Activated CD4-positive, alpha-beta memory T cell treated with anti-CD3 and anti-CD28 coated beads for 36 hours (primary cell): ENCODE measurements at places on chromosomes 13 and 19.

GRCh38 chr13:107005577-107005976 is 437.6 kb upstream of the ARGLU1 start:
- no peak for DNase-seq

DNA sequence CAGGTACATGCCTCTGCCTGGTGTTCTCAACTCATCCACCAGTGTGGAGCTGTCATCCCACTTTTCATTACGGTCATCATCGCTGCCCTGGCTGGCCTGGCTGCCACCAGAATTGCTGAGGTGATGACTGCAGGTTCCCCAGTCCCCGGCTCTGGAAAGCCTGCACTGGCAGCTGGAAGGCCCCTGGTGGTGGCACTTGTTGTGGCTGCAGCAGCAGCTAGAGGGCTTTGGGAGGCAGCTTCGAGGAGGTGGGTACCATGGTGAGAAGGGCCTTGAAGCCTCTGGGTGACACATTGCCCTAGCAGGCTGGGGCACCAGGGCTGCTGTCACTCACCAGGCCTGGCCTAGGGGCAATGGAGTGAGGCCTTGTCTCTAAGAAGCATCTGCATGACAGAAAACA is 25.3 kb upstream of the ZNF14 start:
- DNase-seq: no peak

DNA sequence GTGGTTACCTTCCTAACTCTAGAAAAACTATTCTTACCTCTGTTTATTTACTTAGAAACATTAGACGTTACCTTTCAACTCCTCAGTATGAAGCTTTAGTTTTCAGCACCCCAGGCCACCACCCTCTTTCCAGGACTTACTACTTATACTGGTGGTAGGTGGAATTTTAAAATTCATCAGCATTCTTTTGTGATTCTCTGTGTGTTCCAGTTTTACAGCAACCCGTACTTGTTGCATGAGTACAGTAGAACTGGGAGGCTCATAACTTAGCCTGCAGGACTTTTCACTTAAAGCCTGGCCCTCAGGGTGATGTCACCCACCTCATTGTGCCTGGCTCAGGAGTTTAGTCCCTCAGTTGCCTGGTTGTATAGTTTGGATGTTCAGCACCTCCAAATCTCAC is 49.4 kb upstream of the ALOX5AP start:
- DNase-seq: no peak

- DNase-seq: no peak
These were observed 464.1 kb downstream of the KLF5 start for GRCh38 chr13:73522937-73523336.

- DNase-seq: no peak
These were observed 210.6 kb upstream of the NBEA start for GRCh38 chr13:34731486-34731885.

- no peak for DNase-seq
These were observed 136.0 kb upstream of the MIR17HG start for GRCh38 chr13:91211510-91211909.

- no peak for DNase-seq
These were observed 27.0 kb upstream of the CEACAM1 start for GRCh38 chr19:42555317-42555716.

- DNase-seq: peak; percentile 68
These were observed 979 bp downstream of the AKAP8 start for GRCh38 chr19:15378534-15379082.

DNA sequence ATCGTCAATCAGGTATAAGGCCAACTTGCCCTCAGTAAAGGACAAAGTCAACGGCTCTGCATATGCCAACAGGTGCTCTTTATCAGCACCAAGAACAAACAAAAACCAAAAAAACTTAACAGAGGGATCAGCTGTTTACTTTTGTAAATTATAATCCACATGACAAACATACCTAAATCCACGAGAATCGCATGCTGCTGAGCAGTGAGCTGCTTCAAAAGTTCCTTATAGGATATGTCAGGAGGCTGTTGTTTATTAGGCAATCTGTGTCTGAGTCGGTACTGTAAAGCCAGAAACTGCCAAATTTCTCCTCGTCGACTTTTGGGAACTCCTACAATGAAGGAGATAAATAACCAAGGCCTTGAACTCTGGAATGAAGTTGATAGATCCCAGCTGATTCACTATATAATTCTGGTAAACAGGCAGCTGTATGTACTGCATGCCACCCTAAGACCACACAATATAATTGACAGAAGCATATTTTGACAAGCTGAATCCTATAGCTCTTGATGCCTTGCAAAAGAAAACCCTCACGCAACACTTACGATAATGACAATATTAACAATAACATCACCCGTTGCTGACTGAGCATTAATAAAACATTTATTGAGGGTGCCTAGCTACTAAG is 179.8 kb downstream of the TBC1D4 start:
- no peak for DNase-seq

- DNase-seq: no peak
These were observed 48.4 kb downstream of the SERP2 start for GRCh38 chr13:44421853-44422525.

GRCh38 chr13:79673993-79674377 is 193.0 kb downstream of the NDFIP2 start:
- no peak for DNase-seq

- DNase-seq: peak; percentile 37
These were observed 19.6 kb downstream of the FUZ start for GRCh38 chr19:49793561-49793840.

GRCh38 chr19:33306853-33307792 is 4.8 kb upstream of the CEBPA start:
- peak; percentile 4 for DNase-seq

DNA sequence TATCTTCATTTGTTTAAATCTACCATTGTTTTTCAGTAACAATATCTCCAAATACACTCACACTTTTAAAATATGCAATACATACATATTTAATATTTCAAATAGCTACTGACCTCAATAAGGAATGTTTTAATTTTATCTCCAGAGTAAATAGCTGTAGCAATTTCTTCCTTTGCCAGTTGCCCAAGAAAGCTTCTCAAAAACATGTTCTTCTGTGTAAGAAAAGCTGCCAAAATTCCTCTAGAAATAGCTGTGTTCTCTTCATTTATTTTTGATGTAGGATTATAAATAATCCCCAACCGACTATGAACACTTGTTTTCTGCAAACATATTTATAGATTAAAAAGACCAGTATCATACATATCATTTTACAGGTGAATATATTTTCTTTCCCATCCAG is 150.5 kb downstream of the UGGT2 start:
- DNase-seq: no peak

DNA sequence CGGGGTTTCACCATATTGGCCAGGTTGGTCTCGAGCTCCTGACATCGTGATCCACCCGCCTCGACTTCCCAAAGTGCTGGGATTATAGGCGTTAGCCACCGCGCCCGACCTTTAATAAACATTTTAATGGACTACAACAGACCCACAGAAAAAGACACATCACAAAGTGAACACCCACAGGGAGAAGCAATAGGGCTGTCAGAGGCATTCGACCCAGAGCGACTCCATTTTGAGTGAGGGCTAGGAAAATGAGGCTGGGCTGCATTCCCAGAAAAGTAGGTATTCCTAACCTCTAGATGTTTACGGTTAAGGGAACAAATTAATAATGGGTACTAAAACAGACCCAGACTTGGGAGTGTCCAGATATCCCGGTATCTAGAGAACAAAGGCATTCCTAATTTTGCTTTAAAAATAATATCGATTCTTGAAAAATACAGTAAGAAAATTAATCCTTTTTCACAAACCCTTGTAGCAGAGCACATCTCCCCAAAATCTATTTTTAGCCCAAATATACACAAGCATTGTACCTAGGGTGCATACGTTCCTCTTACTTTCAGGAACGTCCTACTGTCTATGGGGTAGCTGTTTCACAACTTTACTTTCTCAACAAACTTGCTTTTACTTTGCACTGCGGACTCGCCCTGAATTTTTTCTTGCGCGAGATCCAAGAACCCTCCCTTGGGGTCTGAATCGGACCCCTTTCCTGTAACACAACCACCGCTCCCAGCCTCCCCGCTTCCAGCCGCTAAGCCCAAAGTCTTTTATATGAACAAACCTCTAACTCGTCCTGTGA is 811 bp upstream of the ZNF8 start:
- DNase-seq: no peak

DNA sequence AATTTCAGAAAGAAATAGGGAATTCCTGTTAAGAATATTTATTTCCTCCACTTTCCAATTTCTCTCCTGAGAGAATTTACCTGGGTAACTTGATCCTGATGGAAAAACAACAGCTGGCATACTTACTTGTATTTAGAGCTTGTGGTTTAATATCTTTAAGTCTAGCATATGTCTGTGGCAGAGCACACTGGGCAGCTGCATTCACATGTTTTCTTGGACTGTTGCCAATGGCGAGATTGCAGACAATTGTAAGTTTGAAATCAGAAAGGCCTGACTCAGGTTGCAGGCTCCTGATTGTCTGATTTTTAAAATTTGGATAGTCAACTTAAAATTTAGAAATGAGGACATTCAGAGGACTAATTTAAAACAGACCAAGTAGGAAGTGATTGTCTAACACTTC is 66.9 kb downstream of the NHLRC3 start:
- DNase-seq: no peak

DNA sequence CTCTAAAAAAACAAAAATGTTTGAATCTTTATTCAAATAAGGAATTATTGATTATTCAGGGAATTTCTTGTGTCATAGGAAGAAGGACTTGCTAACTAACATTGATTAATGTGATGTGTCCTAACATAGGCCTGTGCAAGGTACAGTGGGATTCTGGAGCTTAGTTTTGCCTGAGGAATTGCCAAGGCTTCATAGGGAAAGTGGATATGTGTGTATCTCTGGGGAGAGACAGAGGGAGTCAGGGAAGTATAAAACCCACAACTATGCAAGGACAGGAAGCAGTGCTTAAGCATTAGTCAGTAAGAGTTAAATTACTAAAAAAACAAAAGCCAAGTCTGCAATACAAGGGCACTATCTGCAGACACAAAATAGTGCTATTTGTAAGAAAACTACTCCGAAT is 59.6 kb downstream of the WDFY2 start:
- no peak for DNase-seq

- no peak for DNase-seq
These were observed 98.4 kb upstream of the RAP2A start for GRCh38 chr13:97335488-97336134.

DNA sequence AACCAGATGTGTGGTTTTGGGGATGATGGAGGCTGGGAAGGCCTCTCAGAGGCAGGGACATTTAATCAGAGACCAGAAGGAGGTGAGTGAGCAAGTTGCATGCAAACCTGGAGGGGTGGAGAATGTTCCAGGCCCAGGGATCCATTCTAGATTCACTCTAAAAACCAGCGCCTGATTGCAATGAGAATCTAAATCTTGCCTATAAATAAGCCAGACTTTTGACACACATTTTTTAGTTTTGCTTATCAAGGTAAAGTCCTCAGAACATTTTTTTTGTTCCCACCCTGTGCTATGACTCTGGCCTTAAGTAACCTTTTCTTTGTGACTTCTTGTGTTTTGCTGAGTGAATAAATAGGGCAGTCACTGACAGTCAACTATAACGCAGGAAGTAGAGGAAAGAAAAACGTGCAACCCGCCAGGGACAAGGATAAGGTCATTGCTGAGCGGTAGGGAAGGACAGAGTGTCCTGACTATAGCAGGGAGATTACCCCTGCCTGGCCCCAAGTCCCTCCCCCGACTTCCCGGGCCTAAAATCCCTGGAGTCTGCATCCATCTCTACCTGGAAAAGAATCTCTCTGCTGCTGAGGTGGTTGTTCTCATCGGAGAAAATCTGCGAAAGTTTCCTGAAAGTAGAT is 14.4 kb downstream of the RGL3 start:
- DNase-seq: no peak

- peak; percentile 8 for DNase-seq
These were observed 236.0 kb downstream of the PCDH9 start for GRCh38 chr13:66994097-66994496.

DNA sequence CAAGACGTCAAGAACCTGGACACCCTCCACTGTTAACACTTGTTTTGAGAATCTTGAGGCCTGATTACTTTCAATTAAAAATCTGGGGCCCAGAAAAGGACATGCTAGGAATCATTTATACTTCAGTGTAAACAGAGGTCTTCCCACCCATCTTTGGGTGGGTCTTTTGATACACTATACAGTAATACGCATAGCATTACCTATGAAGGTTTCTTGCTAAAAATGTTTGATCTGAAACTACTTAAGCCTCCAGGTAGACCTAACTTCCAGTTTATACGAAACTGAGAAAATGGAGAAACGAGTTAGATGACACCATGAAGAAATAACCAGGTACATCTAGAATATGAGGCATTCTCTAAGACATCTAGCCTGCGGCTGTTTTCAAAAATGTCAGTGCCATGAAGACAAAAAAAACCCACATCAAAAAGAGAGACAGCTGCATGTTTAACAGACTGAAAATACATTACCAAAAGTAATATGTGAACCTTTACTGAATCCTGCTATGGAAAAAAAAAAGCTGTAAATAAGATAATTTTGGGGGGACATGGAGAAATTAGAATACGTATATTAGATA is 36.6 kb downstream of the TGDS start:
- DNase-seq: no peak

- DNase-seq: no peak
These were observed 19.0 kb upstream of the ADGRE1 start for GRCh38 chr19:6868351-6868750.

DNA sequence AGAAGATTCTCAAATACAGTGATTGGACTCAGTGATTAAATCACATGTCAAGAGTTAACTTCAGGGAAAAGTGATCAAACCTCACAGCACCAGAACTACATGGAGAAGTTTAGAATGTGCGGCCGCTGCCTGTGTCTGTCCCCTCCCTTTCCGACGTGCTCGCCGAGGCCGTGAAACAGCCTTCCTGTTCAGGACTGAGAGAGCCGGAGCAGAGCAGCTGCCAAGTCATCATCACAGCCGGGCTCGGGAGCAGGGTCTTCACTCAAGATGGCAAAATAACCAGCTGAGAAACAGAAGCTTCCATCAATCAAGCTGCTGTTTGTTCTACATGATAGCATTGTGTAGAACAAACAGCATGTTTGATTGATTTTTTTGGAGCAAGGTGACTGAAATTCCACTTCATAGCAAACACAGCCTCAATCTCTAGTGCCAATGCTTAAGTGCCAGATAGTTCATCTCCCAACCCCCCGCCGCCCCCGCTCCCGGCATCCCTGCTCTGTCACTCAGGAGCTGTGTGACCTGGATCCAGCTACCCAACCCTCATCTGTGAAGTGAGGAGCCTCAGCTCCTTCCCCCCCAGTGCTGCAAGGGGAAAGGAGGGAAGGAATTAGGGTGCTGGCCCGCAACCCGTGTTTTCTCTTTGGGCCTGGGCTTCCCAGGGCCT is 70.6 kb downstream of the HSPH1 start:
- no peak for DNase-seq
